SW480 (cell line): ENCODE measurements at places on chromosomes 5 and 9.

DNA sequence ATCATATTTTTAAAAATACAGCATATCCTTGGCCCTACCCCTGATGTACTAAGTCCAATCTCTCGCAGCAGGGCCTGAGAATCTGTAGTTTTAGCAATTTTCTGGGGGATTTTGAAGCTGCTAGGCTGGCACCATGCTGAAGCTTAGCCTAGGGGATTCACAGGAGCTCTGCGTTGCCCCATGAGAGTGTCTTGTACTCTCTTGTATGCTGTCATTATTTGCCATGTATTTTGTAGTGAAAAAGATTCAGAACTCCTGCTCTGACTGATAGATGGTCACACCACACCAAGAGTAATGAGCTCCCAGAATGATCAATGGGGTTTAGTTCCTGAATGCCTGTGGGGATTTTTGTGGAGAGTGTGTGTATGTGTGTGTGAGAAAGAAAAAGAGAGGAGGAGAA is 20.7 kb upstream of the TRMT10B start:
- no peak for DNase-seq

DNA sequence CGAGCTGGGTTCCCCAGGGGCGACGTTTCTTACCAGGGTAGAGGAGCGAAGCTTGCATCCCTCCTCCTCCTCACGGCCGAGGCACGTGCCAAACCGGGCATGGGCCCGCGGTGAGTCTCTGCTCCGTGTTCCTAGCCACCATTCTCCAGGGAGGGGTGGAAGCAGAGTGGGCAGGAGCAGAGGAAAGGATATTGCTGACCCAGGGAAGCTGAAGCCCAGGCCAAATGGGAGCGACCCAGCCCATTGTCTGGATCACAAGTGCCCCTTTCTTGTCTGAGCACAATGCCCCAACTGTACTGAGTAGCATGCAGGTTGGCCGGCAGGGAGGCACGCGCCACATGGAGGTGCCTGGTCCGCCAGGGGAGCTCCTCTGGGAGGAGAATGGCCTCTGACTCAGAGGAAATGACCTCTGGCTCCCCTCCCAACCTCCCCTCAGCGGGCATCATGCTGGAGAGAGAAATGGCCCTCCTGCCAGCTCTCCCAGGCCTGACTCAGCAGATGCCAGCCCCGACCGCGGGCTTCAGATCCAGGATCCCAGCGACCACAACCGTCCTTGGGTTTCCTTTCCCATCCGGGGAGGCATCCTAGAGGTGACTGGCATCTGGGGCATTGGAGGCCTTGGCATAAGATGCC is 1.1 kb downstream of the PRR7 start:
- peak; percentile 99 for DNase-seq

DNA sequence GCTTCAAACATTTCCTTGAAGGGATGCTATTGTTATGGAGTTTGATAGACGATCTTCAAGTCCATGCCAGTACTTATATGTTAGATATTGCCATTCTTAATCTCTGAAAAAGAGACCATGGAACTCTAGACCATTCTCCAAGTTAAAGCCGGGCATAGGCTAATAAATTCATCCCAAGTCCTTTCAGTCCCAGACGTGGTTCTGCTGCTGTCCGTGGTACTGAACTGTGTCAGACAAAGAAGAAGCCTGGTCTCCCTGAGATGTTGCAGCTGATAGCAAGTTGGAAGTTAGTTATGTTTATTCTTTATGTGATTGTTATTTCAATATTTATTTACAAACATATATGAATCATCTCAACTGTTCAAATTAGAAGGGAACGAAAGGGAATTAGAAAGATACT is 158.7 kb downstream of the NMUR2 start:
- peak; percentile 27 for DNase-seq

- DNase-seq, result no peak
These were observed 66.9 kb upstream of the SV2C start for GRCh38 chr5:76016258-76016657.

GRCh38 chr9:91067306-91067860 is 265.8 kb downstream of the SYK start:
- no peak for DNase-seq
